ENCODE measurements at places on chromosomes 4 and X.
A peak's percentile ranks its signal among the peaks of the same experiment; 100 is the strongest.

DNA sequence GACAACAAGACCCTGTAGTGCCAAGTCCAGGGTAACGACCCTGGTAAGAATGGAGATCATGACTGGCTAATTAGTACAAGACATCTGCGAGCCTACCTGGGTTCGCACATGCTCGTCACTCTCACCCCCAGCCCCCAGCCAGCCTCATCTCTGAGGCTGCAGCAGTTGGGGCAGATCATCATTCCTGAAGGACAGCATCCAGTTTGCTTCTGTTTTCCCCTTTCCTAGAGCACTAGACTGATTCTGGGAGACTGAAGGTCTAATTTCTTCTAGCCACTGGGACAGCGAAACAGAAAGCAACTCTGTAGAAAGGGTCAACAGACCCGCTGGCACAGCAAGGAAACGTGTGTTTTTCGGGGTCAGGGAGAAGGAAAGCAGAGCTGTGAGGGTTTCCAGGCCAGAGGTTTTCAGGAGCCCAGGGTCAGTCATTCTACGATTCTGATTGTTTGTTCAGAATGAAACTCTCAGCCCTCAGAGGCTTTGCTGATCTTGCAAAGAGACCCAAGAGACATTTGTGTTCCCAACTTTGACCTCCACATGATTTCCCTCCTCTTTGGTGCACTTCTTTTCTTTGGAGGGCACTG is 343.1 kb upstream of the NOCT start:
- DNase-seq = no peak

GRCh38 chrX:50813843-50814661 is at the start of gene SHROOM4:
SHROOM4 (minus strand) TSS chrX:50814194; CDS start chrX:50814018, 176 bp downstream.
- DNase-seq = peak; percentile 29

DNA sequence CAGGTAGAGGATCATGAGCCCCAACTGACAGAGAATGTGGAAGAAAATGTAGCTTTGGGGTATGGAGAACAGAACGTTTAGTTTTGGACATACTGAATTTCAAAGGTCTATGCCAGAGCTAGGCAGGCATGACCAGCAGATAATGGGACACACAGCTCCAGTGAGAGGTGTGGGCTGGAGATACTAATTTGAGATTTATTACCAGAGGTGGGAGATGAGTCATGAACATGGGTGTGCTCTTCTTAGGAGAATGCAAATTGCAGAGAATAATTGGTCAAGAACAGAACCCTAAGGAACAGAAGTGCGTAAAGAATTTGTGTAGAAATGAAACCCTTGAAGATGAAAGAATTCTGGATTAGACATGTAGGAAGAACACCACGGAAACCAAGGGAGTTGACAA is 125.2 kb downstream of the PACRGL start:
- no peak for DNase-seq

DNA sequence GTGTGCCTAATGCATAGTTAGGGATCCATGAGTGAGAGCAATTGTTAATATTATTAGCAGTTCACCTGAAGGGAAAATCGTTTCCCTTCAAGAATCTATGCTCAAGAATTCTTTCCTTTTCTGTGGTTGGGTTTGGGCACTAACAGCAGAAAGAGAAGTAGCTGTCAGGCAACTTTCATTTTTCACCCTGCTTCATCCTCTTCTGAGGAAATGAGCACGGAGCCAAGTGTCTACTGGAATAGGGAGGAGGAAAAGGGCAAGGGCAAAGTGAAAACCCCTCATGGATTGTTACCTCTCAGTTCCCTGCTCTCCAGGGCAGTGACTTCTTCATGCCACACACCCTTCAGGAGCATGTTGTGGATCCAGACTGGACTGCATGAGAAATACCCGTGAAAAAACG is 2.6 kb upstream of the HPGDS start:
- peak; percentile 66 for DNase-seq

- DNase-seq = no peak
Observed at GRCh38 chrX:116285501-116285900, 115.0 kb downstream of the AGTR2 start.

DNA sequence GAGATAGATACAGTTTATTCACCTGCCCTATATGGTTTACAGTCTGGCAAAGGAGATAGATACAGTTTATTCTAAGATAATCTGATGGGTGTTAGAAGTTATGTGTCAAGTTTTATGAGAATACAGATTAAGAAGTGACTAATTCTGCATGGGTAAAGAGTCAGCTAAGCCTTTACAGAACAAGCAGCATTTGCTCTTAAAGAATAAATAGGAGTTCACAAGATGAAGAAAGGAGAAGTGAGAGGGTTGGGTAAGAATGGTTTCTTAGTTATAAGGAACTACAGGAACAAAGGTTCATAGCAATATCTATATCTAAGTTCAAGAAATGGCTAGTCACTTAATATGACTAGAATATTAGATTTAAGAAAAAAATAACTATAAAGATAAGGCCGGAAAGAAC is 47.6 kb downstream of the THOC2 start:
- DNase-seq = peak; percentile 71

DNA sequence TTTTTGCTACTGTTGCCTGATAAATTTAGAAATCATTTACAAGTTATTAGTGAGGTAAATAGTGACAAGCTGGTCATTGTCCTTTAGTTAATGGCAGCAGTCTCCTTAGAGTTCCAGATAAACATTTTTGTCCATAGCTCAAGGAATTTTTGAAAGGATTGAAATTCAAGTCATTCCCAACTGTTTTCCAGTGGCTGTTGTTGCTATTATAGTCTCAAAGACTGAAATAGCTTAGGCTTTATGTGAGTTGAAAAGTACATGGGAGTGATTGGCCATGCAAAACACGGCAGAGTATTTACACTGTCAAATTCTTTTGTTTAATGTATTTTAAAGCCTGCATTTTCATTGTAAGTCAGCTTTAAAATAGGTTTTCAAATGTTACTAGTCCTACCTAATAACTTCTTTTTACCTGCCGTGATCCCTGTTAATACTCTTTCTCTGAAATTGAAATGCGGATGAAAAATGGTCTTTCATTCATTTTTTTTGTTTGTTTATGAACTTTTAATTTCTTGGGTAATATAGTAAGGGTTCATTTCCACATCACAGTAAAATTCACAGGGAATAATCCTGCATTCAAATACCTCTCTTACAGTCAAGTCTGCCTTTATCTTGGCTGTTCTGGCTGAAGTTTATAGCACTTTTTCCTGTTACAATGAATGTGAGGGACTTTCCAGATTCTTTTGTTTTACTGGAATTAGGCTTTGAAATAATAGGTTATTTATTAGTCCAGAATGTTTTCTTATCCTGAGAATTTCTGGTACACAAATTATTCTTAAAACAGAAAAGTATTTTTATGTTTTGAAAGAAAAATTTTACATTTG is 85.1 kb downstream of the PDLIM5 start:
- DNase-seq = no peak

- DNase-seq = peak; percentile 90
Observed at GRCh38 chr4:101200561-101200960, 146.8 kb downstream of the PPP3CA start.

GRCh38 chrX:41352329-41352838 is 18.4 kb downstream of the DDX3X start:
- no peak for DNase-seq

DNA sequence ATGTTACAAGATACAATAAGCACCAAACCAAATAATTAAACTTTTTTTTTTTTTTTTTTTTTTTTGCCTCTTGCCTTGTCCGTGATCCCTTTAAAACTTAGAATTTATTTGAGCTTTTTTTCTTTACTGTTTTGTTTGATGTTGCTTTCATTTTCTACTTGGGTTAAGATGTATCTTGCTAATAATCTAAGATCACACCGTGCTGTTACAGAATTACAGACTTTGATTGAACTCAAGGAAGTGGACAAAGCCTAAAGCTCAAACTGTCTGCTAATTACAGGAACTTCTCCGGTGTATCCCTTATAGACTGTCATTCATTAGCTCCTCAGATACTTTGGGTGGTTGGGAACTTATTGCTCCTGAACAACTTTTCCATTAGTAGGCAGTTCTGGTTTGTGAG is 26.5 kb downstream of the STIM2 start:
- no peak for DNase-seq

DNA sequence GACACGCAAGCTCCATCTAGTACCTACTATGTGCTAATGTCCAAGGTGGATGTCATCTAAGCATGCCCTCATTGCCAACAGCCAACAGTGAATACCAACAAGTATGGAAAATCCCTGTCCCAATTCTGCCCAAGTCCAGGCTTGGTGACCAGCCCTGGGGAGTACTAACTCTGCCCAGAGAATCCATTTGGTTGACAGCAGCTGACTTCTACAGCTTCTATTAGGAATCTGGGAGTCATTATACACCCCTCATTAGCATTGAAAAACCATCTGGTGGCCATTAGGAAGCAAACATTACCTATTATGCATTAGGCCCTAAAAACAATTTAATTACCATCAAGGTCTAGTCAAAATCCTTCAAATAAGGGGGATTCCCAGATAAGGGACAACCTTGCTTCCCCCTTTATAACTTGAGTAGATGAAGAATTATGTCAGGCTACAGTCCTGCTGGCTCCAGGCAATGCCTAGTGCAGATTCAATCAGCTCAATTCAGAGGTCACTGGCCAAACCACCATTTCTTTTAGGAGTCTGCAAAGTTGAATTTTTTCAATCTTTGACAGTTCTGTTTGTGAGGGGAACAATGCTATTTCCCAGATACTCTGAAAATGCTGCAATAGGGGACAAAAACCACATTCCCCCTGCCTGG is 228.0 kb upstream of the LDB2 start:
- DNase-seq = no peak

DNA sequence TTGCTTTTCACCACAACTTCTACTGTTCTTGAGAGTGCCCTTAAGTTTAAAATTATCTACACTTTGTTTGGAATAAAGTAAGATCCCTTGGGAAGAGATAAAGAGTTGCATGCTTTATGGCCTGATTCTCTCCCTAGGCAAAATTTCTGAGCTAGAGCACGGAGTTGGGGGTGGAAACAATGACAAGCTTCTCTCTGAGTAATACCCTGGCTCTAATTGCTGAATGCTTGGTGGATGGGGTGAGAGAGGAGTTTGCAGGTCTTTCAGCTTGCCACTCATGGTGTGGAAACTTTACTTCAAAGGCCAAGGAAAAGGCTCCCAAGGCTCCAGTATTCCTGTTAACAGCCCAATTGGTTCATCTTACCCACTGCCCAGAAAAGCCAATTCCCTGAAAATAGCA is 26.1 kb upstream of the PRDM8 start:
- no peak for DNase-seq

DNA sequence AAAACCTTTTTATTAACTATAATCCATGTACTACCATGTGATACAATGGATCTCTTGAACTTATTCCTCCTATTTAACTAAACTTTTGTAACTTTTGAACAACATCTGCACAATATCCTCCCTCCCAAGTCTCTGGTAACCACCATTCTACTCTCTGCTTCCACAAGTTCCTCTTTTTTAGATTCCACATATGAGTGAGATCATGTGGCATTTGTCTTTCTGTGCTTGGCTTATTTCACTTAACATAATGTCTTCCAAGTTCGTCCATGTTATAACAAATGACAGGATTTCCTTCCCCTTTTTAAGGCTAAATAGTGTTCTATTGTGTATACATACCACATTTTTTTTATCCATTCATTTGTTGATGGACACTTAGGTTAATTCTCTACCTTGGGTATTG is 28.1 kb downstream of the DCAF8L1 start:
- DNase-seq = no peak

DNA sequence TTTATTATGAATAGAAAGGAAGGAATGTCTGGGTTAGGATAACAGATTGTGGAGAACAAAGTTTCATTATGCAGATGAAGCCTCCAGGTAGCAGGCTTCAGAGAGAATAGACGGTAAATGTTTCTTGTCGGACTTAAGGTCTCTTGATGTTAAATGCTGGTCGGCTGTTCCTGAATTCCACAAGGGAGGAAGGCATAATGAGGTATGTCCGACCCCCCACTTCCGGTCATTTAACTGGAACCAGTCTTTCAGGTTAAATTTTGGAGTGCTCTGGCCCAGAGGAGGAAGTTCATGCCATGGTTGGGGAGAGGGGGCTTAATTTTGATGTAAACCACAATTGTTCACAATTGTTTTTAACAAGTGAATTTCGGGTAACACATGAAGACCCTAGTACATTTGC is 158.1 kb upstream of the VCX3A start:
- no peak for DNase-seq

DNA sequence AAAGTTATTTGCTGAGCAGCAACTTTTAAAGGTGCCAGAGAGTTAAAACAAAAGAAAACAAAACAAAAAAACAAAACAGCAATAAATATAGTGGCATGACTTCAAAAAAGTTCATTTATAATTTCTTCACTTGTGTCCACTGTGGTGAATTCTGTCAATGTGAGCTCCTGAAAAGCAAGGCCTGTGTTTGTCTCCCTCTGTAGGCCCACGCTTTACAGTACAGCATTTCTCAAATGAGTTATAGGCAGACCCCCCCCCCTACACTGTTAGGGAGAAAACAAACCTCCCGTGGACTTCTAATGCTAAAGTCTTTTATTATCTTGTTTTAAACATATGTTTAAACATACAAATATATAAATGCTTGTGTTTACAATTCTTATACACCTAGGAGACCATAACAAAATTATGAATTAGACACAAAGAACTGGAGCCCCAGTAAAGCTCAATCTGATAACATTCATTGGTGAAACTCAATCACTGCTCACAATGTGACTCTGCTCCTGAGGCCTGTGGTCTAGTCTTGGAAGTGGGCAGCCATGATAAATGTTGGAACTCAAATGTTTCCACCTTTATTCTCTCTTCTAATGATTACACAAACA is 47.0 kb upstream of the SCOC start:
- peak; percentile 48 for DNase-seq

GRCh38 chr4:151760002-151760401 is 805 bp downstream of the GATB start:
- DNase-seq = no peak

- DNase-seq = no peak
Observed at GRCh38 chr4:179597301-179597700, 2155.1 kb upstream of the AGA start.

GRCh38 chrX:72255445-72255844 is 16.6 kb upstream of the ERCC6L start:
- no peak for DNase-seq

DNA sequence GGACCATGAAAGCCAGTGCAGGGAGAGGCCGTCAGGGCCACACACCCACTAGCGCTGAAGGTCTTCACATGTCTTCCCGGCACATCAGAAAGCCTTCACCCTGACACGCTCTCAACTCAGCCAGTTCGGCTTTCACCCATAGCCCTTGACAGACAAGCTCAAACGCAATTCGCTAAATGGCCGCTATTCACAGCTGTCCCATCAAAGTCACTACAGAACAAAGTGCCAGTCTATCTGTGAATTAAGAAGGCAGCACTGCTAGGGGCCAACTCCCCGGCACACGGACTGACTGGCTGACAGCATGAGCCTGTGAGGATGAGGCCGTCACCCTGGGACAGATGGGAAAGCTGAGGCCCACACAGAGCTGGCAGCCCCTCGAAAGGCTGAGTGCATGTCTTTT is 45.7 kb downstream of the ACOX3 start:
- no peak for DNase-seq

GRCh38 chr4:30600246-30601017 is 119.7 kb upstream of the PCDH7 start:
- no peak for DNase-seq

DNA sequence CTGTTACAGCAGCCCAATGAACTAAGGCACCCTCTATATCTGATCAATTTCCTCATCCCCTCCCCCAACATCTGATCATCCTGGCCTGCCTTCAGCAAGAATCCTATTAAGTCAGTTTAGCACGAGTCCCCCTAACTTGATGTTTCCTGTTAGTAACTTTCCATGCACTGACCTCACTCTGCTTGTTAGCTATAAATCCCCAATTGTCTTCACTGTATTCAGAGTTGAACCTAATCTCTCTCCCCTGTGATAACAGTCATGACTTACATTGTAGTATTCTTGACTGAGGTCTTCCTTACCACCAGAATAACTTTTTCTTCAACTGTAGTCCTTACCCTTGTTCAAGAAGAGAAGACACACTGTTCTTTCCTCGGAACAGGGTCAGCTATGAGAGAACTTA is 8.5 kb downstream of the ANXA5 start:
- DNase-seq = no peak
